A673 (cell line): ENCODE measurements at places on chromosomes 7 and 10.

DNA sequence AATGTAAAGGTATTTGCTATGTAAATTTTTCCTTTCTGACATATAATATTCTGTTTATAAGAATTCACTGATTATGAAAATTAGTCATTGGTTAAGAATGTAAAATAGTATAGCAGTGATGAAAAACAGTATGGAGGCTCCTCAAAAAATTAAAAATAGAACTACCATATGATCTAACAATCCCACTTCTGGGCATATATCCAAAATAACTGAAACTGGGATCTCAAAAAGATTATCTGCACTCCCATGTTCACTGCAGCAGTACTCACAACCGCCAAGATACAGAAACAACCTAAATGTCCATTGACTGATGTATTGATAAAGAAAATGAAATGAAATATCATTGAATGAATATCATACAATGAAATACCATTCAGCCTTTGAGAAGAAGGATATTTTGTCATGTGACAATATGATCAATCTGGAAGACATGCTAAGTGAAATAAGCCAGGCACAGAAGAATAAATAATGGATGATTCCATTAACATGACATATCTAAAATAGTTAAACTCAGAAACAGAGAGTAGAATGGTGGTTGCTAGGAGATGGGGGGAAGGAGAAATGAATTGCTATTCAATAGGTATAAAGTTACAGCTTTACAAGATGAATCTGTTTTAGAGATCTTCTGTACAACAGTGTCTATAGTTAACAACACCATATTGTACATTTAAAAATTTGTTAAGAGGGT lies 14.0 kb downstream of the C10orf88 start:
- H3K36me3 ChIP-seq: peaks cover 22% of the 10 kb centered on the region
- no peaks in the 10 kb centered on the region for H3K27me3 ChIP-seq
- H3K4me3 ChIP-seq: no peak overlapping the region
- peak; percentile 4 for DNase-seq

GRCh38 chr7:114084472-114085312 lies 165.9 kb upstream of the PPP1R3A start:
- H3K4me3 ChIP-seq: peak overlapping the region; percentile 52
- no peak overlapping the region for H3K27ac ChIP-seq
- H3K4me1 ChIP-seq: peaks cover 13% of the 10 kb centered on the region
- peak; percentile 25 for DNase-seq
- H3K27me3 ChIP-seq: peaks cover 99% of the 10 kb centered on the region
- no peaks in the 10 kb centered on the region for H3K36me3 ChIP-seq

- H3K4me1 ChIP-seq: no peaks in the 10 kb centered on the region
- DNase-seq: no peak
- no peaks in the 10 kb centered on the region for H3K27me3 ChIP-seq
- no peak overlapping the region for H3K27ac ChIP-seq
Observed at GRCh38 chr7:44147026-44147991, 6.2 kb upstream of the MYL7 start.

GRCh38 chr10:58637352-58637751 lies 124.7 kb downstream of the BICC1 start:
- no peaks in the 10 kb centered on the region for H3K36me3 ChIP-seq
- no peak overlapping the region for H3K4me3 ChIP-seq
- H3K27ac ChIP-seq: no peak overlapping the region
- DNase-seq: no peak

- no peaks in the 10 kb centered on the region for H3K27me3 ChIP-seq
- peaks cover 14% of the 10 kb centered on the region for H3K4me1 ChIP-seq
- no peak overlapping the region for H3K4me3 ChIP-seq
- H3K36me3 ChIP-seq: no peaks in the 10 kb centered on the region
- H3K27ac ChIP-seq: no peak overlapping the region
- no peak for DNase-seq
Observed at GRCh38 chr7:50267525-50268041, 36.9 kb upstream of the IKZF1 start.

GRCh38 chr7:14739841-14740185 lies 162.7 kb downstream of the DGKB start:
- no peak for DNase-seq
- H3K4me3 ChIP-seq: no peak overlapping the region
- no peaks in the 10 kb centered on the region for H3K27me3 ChIP-seq
- H3K27ac ChIP-seq: no peak overlapping the region

DNA sequence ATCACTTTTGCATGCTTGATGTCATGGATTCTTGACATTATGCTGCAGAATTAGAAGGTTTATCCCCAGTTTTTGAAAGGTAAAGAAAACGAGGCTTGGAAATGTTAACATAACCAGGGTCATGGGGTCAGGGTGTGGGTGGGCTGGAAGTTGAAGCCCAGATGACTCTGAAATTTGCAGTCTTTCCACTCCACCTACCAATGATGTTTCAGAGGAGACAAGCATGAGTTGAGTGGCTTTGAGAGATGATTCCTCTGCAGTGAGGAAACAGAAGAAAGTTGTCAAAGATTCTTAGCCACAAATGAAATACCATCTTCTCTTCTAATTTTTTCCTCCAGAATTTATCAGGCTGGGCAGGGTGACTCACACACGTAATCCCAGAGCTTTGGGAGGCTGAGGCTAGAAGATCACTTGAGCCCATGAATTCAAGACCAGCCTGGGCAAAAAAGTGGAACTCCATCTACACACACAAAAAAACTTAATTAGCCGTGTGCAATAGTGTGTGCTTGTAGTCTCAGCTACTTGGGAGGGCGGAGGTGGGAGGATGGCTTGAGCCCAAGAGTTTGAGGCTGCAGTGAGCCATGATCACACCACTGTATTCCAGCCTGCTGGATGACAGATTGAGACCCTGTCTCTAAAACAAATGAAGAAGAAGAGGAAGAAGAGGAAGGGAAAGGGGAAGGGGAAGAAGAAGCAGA lies 239.1 kb upstream of the AUTS2 start:
- no peaks in the 10 kb centered on the region for H3K27me3 ChIP-seq
- no peak for DNase-seq
- H3K27ac ChIP-seq: no peak overlapping the region

GRCh38 chr7:81845744-81846241 lies 75.9 kb upstream of the HGF start:
- peak; percentile 60 for DNase-seq
- no peak overlapping the region for H3K4me3 ChIP-seq
- no peaks in the 10 kb centered on the region for H3K36me3 ChIP-seq
- H3K27ac ChIP-seq: no peak overlapping the region

DNA sequence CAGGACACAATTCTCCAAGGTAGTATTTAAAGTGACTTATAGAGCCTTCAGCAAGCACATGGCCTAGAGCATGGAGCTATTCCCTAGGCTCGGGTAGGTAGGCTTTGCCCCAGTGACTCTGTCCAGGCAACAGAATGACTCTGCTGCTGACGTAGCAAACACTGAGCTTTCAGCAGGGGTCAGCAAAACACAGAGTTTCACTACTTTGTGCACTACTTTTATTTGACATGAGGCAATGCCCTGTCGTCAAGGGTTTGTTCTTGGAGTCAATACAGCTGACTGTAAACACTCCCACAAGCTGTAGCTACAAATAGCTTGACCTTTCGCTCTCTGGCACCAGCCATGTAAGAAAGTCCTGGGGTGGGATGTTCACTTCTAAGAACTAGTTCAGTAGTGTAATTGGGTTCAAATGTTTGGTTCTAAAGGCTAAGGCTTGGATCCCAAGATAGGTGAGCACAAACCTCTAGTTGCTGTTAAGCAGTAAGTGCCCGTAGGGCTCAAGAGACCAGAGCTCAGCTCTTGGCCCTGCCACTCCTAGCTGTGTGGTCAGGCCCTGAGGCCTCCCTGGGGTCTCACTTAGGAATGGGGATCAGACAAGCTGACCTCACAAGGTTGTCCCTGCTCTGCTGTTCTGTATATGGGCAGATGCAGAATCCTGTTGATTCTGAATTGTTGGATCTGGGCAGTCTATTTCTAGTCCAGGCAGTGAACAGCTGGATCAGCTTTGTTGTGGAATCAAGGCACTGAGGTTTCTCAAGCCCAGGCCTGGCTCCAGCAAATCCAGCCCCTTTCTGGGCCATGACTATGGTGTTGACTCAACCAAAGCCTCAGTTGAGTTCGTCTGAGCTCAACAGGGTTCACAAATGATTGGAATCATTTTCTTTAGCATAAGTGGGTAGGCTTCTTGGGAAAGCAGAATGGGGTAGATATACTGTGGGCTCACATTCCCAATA lies 10.7 kb downstream of the NODAL start:
- H3K27me3 ChIP-seq: no peaks in the 10 kb centered on the region
- no peak overlapping the region for H3K4me3 ChIP-seq
- DNase-seq: no peak
- no peaks in the 10 kb centered on the region for H3K4me1 ChIP-seq

- DNase-seq: no peak
- peaks cover 5% of the 10 kb centered on the region for H3K4me1 ChIP-seq
- no peak overlapping the region for H3K4me3 ChIP-seq
- H3K36me3 ChIP-seq: no peaks in the 10 kb centered on the region
Observed at GRCh38 chr7:139727151-139727705, 50.6 kb downstream of the HIPK2 start.

DNA sequence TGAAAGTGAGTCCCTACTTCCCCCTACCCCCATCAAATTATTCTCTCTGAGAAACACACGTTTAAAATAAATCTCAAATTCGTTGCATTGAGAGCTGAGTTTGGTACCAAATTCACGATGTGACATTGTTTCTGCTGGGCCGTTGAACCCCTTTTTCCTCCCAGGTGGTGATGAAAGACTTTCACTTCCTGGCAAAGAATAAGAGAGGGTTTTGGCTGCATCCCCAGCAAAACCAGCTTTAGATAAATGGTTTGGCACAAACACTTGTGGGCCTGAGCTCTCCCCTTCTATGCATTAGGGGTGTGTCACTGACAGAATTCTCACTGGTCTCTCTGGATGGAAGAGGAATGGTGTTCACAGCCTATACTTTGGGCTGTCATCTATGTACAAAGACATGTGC lies 8.8 kb upstream of the DNTT start:
- H3K36me3 ChIP-seq: no peaks in the 10 kb centered on the region
- no peak overlapping the region for H3K4me3 ChIP-seq
- no peaks in the 10 kb centered on the region for H3K4me1 ChIP-seq
